Naive B cell (primary cell): ENCODE measurements at places on chromosomes 5 and 9. TPM values are rescaled to one million over a fixed set of nuclear protein-coding genes. Genes with fewer than 3 reads are reported as not detected.
A peak's percentile ranks its signal among the peaks of the same experiment; 100 is the strongest.

DNAI1 gene
- not detected for polyA plus RNA-seq

DNA sequence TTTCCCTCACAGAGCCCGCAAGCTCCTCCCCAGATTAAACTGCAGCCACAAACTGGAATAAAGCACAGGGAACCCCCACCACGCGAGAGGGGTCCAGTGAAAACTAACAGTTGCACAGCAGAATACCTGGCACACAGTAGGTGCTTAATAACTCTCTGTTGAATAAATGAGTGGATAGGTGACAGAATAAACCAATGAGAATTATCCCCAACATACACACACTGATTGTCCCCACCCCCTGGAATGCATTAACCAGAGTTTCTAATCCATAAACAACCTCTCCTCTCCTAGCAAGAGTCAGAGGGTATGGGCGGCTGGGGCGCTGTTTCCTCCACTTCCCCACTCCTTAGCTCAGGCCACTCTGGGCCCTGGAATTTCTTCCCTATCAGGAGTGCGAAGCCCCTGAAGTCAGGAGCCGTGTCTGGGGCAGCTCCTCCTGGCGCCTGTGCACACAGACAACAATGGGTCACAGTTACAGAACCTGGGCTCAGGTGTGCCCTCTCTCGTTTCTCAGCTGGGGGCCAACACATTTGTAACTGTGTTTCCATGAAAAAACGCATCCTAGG is 27.6 kb downstream of the RAPGEF1 start:
- H3K36me3 ChIP-seq, result peaks cover 4% of the 10 kb centered on the region
- peak overlapping the region; percentile 69 for H3K27ac ChIP-seq
- no peak for DNase-seq
- no peaks in the 10 kb centered on the region for H3K27me3 ChIP-seq
- peaks cover 83% of the 10 kb centered on the region for H3K4me1 ChIP-seq

DNA sequence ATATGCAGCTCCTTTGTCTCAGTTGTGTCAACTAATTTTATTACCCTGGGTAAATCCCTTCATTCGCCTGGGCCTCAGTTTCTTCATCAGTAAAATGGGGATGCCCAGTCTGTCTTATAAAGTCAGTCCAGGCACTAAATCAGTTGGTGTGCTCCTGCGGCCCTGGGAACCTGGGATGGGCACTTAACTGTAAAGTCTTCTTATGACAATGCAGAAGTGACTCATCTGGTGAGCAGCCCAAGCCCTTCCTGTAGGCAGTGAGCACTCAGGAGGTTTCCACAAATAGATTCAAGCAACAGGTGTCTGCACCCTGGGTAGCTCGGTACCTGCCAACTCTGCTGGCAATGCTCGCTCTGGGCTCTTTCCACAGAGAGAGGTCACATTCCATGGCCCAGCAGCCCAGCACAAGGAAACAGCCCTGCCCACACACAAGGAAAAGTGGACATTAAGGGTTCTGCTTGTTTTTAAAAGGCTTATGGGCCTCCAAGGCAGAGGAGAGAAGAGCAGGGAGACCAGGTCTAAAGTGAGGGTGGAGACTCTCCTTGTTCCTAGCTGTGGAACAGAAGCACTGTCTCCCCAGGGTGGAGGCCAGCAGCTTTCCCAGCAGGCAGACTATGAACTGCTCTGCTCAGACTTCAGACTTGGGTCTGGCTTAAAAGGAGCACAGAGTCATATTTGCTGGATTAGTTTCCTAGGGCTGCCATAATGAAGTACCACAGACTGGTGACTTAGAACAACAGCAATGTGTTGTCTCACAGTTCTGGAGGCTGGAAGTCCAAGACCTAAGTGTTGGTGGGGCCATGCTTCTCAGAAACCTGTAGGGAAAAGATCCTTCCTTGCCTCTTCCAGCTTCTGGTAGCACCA is 89.7 kb upstream of the ADRA1B start:
- DNase-seq, result no peak

LIFR gene
- polyA plus RNA-seq, result not detected

- H3K27me3 ChIP-seq, result peaks cover 2% of the 10 kb centered on the region
- no peaks in the 10 kb centered on the region for H3K4me1 ChIP-seq
- no peak for DNase-seq
- no peaks in the 10 kb centered on the region for H3K36me3 ChIP-seq
- H3K4me3 ChIP-seq, result no peak overlapping the region
Observed at GRCh38 chr5:178455480-178455835, 134.7 kb downstream of the COL23A1 start.

ZNF462 gene
- polyA plus RNA-seq, result not detected

SPINK4 gene
- polyA plus RNA-seq, result not detected

- H3K4me3 ChIP-seq, result no peak overlapping the region
- H3K27me3 ChIP-seq, result no peaks in the 10 kb centered on the region
- H3K4me1 ChIP-seq, result no peaks in the 10 kb centered on the region
- H3K27ac ChIP-seq, result no peak overlapping the region
- no peak for DNase-seq
- H3K36me3 ChIP-seq, result peaks cover 13% of the 10 kb centered on the region
Observed at GRCh38 chr5:82018462-82018861, 46.6 kb downstream of the ATG10 start.

DNA sequence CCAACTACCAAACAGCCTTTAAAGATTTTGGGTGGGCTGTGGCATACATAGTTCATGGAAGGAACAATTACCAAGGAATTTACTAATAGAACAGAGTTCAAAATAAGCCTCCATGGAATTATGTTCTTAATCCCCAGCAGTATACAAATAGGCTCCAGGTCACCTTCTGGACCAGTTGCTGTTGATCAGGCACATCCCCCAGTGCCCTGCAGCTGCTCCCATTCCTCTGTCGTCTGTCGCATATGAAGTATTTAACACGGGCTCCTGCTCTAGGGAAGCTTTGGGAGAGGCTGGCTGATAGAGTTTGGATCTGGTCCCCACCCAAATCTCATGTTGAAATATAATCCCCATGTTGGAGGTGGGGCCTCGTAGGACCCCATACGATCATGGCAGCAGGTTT is 17.8 kb downstream of the SHC3 start:
- H3K36me3 ChIP-seq, result no peaks in the 10 kb centered on the region
- no peak overlapping the region for H3K27ac ChIP-seq
- no peak for DNase-seq
- no peaks in the 10 kb centered on the region for H3K4me1 ChIP-seq
- peaks cover 17% of the 10 kb centered on the region for H3K27me3 ChIP-seq

DNA sequence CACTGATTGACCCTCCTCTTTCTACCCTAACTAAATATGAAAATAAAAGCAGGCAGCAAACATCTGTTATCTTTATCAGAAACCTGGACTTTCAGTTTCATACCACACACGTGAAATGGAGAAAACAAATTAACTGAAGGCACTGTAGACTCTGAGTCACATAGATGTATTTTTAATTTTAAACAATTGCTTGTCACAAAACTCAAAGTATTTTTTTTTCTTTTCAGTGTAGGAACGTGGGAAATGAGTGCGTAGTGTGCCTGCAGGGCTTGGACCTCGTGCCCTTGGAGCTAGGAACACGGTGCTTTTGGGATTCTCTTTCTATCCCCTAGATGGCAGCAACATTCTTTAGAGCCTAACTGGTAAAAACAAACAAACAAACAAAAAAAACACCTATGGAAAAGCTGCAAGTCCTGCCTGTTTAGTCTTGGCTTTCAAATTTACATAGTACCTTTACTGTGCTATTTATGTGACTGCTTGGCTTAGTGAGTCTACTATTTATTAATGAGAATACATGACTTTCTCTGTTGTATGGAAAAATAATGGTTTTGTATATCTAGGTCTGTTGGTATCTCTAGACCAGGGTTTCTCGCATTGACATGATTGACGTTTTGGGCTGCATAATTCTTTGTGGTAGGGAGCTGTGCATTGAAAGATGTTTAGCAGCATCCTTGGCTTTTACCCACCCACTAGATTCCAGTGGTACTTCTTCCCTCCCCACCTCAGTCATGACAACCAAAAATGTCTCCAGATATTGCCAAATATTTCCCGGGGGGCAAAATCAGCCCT is 16.8 kb upstream of the ACTBL2 start:
- peaks cover 13% of the 10 kb centered on the region for H3K4me1 ChIP-seq
- H3K27me3 ChIP-seq, result peaks cover 4% of the 10 kb centered on the region
- H3K27ac ChIP-seq, result no peak overlapping the region
- DNase-seq, result peak; percentile 15
- H3K36me3 ChIP-seq, result no peaks in the 10 kb centered on the region

SVEP1 gene
- not detected for polyA plus RNA-seq

GRCh38 chr9:76817489-76817888 is 53.3 kb downstream of the PCA3 start:
- H3K4me3 ChIP-seq, result no peak overlapping the region
- H3K27ac ChIP-seq, result no peak overlapping the region
- no peaks in the 10 kb centered on the region for H3K36me3 ChIP-seq
- peaks cover 38% of the 10 kb centered on the region for H3K27me3 ChIP-seq
- DNase-seq, result no peak

DNA sequence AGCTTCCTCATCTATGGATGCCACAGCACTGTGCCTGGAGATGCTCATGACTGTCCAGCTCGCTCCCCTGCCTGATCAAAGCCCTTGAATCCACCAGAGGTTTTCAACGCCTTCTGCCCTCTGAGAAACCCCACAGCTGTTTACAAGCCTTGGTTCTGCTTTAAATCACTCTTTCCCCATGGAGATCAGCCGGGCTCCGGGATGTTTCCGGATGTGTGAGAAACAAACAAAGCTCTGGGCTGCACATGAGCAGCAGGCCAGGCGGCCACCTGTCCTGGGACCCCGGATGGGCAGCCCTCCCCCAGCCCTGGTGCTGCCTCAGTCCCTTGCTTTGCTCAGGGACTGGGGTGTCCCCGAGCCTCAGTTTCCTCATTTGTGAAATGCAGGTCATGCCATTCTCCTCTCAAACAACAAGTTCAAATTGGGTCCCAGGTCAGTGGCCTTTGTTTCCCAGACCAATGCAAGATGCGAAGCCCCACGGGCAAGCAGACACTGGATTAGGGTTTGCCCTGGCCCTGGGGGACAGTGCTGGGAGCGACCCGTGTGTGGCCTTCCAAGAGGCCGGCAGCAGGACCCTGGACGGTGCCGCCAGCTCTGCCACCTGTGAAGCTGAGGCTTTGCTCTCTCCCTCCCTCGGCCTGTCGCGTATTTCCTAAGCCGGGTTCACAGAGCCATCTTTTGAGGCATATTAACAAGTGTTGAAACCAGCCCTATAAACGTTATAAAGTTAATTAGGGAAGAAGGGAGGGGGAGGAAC is 42.4 kb upstream of the PHYKPL start:
- DNase-seq, result no peak
- H3K4me1 ChIP-seq, result peaks cover 4% of the 10 kb centered on the region
- H3K36me3 ChIP-seq, result no peaks in the 10 kb centered on the region
- no peak overlapping the region for H3K4me3 ChIP-seq
- H3K27me3 ChIP-seq, result no peaks in the 10 kb centered on the region

DNA sequence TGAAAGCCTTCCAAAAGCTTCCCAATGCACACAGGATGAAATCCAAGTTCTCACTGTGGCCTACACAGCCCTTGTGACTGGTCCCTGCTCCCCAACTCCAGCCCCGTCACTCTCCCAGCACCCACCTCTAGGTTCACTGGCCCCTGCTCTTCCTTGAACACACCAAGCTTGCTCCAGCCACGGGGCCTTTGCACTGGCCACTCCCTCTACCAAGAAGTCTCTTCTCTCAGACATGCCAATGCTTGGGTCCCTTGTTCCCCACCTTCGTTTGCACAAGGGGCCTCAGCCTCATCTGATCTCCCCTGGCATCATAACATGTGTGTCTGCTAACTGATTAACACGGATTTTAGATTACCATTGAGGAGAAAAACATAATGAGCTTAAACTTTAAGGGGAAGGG is 56.0 kb downstream of the ROR2 start:
- no peaks in the 10 kb centered on the region for H3K4me1 ChIP-seq
- no peak overlapping the region for H3K4me3 ChIP-seq
- H3K36me3 ChIP-seq, result no peaks in the 10 kb centered on the region
- H3K27me3 ChIP-seq, result peaks cover 17% of the 10 kb centered on the region
- no peak overlapping the region for H3K27ac ChIP-seq

- no peak for DNase-seq
- no peak overlapping the region for H3K27ac ChIP-seq
- peaks cover 18% of the 10 kb centered on the region for H3K36me3 ChIP-seq
- no peaks in the 10 kb centered on the region for H3K4me1 ChIP-seq
Observed at GRCh38 chr9:132638240-132638639, 31.5 kb downstream of the DDX31 start.

EPB41L4B gene
- polyA plus RNA-seq, result not detected

TRPM6 gene
- polyA plus RNA-seq, result not detected

PFN3 gene
- not detected for polyA plus RNA-seq

SNX18 gene
- polyA plus RNA-seq, result 9.4 TPM

- H3K27ac ChIP-seq, result peak overlapping the region; percentile 79
- DNase-seq, result no peak
- peaks cover 54% of the 10 kb centered on the region for H3K4me1 ChIP-seq
Observed at GRCh38 chr9:27475057-27475595, 49.0 kb upstream of the IFNK start.

DNA sequence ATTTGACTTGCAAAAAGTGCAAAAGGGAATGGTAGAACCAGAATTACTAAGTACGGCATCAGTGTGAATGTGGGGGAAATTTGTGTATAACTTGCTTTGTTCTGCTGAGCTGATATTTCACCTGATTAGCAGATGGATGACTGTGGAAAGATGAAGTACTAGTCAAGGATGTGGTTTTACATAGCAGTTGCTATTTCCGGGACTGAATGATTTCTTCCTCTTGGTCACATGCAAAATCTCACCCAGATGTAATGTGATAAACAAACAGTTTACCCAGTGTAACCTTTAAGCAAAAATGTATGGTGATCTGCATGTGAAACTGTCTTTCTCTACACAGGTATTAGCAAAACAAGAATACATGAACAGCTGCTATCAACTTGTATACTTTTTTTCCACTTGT is 46.1 kb downstream of the DCP2 start:
- H3K36me3 ChIP-seq, result peaks cover 12% of the 10 kb centered on the region
- DNase-seq, result peak; percentile 5
- peaks cover 18% of the 10 kb centered on the region for H3K4me1 ChIP-seq
- no peaks in the 10 kb centered on the region for H3K27me3 ChIP-seq

- H3K4me1 ChIP-seq, result no peaks in the 10 kb centered on the region
- DNase-seq, result no peak
Observed at GRCh38 chr5:169200125-169200778, 100.7 kb downstream of the SLIT3 start.

DNA sequence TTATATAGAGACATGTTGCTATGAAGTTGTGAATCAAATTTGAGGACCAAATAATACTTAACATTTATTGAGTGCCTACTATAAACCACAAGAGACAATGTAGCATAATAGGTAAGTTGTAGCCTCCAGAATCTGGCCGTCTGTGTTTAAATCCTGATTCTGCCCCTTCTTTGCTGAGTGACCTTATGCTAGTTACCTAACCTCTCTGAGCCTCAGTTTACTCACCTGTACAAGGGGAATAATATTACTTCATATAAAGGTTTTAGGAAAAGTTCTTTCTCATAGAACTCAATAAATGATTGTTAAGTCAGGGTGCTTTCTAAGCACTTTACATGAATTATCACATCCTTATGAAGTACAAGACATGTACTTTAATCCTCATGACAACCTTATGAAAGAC is 120.6 kb downstream of the NDUFS4 start:
- no peak overlapping the region for H3K27ac ChIP-seq
- H3K27me3 ChIP-seq, result no peaks in the 10 kb centered on the region
- H3K36me3 ChIP-seq, result peaks cover 62% of the 10 kb centered on the region
- H3K4me3 ChIP-seq, result no peak overlapping the region
- DNase-seq, result no peak

- H3K4me1 ChIP-seq, result no peaks in the 10 kb centered on the region
- no peak overlapping the region for H3K27ac ChIP-seq
- H3K36me3 ChIP-seq, result no peaks in the 10 kb centered on the region
- no peak overlapping the region for H3K4me3 ChIP-seq
- no peak for DNase-seq
Observed at GRCh38 chr9:15843931-15844330, 291.1 kb downstream of the CCDC171 start.

RNF208 gene
- polyA plus RNA-seq, result not detected

PCA3 gene
- polyA plus RNA-seq, result not detected

GRCh38 chr9:107242073-107243030 is 40.7 kb upstream of the RAD23B start:
- no peak overlapping the region for H3K4me3 ChIP-seq
- H3K27me3 ChIP-seq, result peaks cover 13% of the 10 kb centered on the region
- no peak overlapping the region for H3K27ac ChIP-seq
